ENCODE measurements at places on chromosomes 3 and 15.

- DNase-seq, result peak; percentile 30
These were observed 289.8 kb upstream of the ROPN1 start for GRCh38 chr3:124281453-124282316.

DNA sequence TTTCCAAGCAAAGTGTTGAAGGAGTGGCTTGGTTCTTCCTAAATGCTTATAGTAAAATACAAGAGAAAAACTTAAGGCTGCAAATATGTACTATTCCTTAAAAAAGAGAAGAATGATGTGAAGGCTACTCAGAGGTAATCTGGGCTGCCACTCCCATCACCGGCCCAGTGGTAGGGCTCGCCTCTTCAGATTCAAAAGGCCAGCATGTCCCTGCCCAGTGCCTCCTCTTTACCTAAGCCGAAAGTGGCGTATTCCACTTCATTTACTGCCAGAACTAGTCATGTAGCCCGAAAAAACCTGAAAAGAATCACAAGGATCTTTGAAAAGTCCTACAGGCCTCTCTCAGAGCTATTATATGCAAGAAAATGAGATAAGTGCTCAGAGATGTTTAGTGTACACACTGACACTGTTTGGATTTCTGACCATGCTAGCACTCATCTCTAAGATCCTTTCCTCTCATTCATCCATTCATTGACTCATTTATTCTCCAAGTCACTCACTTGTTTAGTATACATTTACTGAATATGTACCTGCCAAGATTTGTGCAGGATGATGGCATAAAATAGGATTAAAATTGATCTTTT is 373.3 kb upstream of the THBS1 start:
- no peak for DNase-seq

DNA sequence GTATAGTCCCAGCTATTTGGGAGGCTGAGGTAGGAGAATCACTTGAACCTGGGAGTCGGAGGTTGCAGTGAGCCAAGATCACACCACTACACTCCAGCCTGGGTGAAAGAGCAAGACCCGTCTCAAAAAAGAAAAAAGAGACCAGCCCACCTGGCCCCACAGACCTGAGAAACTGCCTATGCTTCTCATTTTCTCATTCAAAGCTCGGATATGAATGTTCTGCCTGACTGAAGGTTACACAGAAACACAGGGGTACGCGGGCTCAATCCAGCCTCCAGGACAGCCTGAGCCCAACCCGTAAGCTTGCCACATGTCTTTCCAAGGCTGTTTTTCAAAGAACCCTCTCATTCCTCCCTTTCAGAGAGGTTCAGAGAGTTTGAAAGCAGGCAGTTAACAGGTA is 9.7 kb upstream of the LRRC15 start:
- DNase-seq, result no peak

DNA sequence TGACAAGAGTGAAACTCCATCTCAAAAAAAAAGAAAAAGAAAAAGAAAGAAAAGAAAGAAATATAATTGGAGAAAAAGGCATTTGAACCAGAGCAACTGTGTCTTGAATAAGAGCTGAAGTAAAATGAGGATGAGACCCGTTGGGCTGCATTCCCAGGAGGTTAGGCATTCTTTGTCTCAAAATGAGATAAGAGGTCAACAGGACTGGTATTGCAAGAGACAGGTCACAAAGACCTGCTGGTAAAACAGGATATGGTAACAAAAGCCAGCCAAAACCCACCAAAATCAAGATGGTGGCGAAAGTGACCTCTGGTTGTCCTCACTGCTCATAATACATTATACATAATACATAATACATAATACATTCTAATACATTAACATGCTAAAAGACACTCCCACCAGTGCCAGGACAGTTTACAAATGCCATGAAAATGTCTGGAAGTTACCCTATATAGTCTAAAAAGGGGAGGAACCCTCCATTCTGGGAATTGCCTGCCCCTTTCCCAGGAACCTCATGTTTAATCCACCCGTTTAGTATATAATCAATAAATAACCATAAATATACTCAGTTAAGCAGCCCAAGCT is 8.6 kb upstream of the TIPIN start:
- DNase-seq, result no peak

DNA sequence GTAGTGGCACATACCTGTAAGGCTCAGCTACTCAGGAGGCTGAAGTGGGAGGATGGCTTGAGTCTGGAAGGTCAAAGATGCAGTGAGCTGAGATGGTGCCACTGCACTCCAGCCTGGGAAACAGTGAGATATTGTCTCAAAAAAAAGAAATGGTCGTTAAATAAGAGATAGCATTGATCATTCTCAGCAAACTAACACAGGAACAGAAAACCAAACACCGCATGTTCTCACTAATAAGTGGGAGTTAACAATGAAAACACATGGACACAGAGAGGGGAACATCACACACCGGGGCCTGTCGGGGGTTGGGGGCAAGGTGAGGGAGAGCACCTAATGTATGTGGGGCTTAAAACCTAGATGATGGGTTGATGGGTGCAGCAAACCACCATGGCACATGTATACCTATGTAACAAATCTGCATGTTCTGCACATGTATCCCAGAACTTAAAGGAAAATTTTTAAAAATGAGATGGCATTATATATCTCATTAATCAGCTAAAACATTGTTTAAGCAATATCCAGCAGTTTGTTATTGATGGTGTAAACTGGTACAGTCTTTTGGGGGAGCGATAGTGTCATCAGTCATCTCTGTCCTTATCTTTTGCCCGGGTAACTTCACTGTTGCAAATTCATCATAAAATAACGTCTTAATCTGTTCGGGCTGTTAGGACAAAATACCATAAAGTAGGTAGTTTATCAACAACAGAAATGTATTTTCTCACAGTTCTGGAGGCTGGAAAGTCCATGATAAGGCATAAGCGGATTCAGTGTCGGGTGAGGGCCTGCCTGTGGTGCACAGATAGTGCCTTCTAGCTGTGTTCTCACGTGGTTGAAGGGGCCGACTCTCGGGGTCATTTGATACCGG is 1.7 kb upstream of the MAN2A2 start:
- DNase-seq, result no peak

DNA sequence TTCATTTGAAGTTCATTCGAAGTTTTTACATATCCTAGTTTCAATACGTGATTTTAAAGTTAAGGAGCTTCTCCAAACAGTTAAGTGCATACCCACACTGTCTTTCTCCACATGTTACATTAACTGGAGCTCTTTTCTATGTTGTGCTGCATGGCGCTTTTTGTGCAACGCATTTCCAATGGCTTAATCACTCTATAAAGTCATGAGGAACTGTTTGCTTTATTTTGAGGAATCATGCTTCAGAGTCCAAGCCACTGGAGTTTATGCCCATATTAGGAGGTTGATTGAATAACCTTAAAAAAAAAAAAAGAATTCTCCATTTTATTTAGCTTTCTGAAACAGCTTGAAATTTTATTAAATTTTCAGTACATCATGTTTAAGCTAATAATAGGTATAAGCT is 109.4 kb upstream of the MBNL1 start:
- DNase-seq, result peak; percentile 12

DNA sequence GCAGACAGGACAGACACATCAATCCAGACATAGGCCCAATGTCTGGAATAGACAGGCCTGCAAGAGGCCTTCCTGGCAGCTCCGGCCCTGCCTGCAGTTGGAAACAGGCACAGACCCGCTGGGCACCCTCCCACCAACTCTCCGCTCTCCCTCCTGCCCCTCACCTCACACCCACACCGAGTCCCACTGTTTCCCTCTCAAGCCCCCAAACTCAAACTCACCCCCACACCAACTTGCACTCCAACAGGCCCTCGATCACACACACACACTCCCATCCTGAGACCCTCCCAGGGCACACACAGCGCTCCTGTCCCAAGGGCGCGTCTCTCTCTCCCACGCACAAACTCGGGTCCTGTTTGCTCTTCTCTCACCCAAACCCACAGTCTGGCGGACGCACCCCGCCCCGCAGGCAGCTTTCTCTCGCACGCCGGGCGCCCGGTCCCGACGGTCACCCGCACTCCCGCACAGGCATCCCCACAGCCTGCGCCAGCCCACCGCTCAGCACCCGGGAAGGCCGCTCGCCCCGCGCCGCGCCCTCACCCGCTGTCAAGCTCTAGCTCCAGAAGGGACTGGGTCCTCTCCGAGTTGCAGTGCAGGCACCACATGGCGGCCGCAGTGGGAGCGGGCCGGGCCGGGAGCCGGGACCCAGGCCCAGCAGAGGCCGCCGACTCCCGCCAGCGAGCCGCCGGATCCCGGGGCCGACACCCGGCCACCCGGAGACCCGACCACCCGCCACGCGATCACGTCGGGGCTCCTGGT is 106.2 kb downstream of the IQSEC1 start:
- DNase-seq, result peak; percentile 23

- DNase-seq, result no peak
These were observed 43.6 kb downstream of the WHAMM start for GRCh38 chr15:82852941-82853561.

- no peak for DNase-seq
These were observed 126.3 kb upstream of the ZNF385D start for GRCh38 chr3:21877214-21877754.

DNA sequence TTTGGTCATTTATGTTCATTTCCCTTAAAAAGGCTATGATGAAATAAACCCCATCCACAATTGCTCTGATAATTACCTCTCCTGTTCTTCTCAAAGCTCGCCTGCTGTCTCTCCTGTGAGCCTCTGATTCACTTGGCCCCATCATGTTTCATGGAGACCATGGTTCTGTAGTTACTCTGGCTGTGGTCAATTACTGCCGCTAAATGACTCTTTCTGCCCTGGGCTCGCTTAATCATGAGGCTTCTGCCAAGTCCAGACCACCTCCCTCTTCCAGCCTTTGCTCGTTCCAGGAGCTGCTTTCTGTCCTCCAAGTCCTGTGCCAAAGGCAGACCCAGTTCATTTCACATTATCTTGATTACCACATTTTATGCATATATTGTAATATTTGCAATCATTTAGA is 91.9 kb downstream of the THSD4 start:
- no peak for DNase-seq

GRCh38 chr3:141063831-141064230 is 12.7 kb downstream of the SPSB4 start:
- DNase-seq, result no peak

- no peak for DNase-seq
These were observed 109.7 kb upstream of the GADL1 start for GRCh38 chr3:31004025-31004678.

- DNase-seq, result no peak
These were observed 14.5 kb upstream of the FAN1 start for GRCh38 chr15:30889196-30889595.

GRCh38 chr15:67187351-67187854 is 67.1 kb downstream of the AAGAB start:
- DNase-seq, result no peak

- DNase-seq, result no peak
These were observed 11.8 kb upstream of the MYO5A start for GRCh38 chr15:52540374-52541012.

DNA sequence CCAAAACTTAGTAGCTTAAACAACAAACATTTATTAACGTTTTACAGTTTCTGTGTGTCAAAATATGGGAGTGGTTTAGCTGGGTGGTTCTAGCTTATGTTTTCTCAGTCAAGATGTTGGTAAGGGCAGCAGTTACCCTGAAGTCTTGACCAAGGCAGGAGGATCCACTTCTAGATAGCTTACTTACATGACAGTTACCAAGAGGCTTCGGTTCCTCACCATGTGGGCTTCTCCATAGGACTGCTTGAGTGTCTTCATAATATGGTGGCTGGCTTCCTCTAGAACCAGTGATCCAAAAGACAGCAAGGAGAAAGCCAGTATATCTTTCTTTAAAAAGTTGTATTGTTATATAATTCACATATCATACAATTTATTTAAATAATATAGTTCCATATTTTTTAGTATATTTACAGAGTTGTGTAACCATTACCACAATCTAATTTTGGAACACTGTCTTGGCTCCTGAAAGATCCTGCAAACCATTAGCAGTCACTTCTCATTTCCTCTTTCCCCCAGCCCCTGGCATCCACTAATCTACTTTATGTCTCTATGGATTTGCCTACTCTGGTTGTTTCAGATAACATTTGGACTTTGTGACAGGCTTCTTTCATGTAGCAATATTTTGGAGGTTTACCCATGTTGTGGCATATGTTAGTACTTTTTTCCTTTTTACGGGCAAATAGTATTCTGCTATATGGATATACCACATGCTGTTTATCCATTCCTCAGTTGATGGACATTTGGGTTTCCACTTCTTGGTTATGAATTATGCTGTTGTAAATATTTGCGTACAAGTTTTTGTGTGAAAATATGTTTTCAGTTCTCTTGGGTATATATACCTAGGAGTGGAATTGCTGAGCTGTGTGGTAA is 33.3 kb downstream of the MAPK6 start:
- DNase-seq, result no peak

DNA sequence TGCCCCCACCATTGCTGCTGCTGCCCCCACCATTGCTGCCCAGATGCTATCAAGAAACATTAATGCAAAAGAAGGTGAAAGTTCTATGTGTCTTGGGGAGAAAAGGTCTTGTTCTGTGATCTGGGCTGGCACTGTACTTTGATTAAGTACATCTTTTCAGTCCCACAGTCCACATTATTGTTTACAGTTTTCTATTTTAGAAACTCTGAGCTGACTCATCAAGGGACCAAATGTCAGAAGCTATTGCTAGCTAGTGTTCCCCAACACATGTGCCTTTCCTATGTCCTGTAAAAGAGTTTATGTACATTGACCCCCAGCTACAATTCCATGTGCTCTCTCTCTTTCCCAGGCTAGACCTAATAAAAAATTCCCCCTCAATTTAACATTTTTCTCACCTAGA is 264.7 kb upstream of the NECTIN3 start:
- no peak for DNase-seq

- DNase-seq, result no peak
These were observed 106.0 kb upstream of the LRIG1 start for GRCh38 chr3:66606868-66607267.

- no peak for DNase-seq
These were observed 51.2 kb downstream of the KLHL25 start for GRCh38 chr15:85743392-85744055.

DNA sequence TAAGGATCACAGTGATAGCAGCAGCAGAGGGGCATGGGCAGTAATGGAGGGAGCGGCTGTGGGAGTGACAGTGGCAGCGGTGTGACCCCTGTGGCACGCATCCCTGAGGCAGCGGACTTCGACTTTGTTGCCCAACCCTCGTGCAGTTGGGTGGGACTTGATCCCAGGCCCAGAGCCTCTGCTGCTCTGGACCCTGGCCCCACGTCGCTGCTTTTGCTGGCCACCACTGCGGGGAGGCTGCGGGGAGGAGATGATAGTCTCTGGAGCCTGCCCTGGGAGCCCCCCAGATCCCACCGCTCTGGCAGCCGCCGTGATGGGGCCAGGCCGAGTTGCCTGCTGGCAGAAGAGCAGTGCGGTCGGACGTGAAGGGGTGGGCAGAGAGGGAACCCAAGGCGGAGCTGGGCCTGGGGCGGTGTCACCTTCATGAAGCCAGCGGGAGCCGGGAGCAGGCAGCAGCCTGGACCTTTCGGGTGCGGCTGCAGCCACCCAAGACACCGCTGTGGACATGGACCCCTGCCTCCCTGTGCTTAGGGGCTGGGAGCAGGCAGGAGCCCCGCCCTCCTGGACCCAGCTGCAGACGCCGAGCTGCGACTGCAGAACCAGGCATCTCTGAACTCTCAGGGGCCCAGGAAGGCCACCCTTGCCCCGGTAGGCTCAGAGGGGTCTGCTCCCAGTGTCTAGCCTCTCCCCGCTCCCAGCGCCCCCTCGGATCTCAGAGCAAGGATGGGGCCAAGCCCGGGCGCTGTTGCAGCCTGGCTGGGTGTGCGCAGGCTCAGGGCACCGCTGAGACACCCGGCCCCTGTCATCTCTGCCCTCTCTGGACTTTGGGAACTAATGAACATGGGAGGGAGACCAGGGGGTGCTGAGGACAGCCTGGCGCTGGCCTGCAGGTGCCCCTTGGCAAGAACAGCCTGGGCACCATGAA is 38.3 kb downstream of the COMMD2 start:
- no peak for DNase-seq

Measured in RWPE1 (cell line).